Immature natural killer cell (primary cell): ENCODE measurements at places on chromosomes 1 and 21.

GRCh38 chr1:50348449-50349241 lies 74.6 kb downstream of the DMRTA2 start:
- peak; percentile 33 for DNase-seq

DNA sequence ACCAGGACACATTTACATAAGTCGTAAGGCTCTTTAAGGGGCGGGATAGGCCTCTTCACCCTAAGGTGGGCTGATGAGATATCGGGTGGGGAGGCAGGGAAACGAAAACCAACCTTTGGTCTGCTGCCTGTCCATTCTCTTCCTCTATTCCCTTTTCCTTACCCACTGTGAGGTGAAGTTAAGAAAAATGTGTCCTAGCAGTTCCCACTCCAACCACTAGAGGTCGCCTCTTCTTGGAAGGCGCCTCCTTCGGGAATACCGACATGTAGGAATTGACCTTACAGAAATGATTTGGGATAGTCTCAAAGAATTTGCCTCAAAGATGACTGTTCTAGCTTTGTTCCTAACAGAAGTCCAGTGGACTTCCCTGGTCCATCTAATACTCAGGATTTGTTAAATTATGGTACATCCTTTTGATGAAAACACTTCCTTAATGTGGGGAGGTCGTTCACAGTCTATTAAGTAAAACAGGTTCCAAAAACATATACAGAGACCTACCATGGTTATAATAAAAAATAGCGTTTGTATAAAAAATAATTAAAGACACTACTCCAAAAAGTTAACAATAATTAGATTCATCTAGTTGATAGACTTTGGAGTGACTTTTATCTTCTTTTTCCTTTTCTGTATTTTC lies 14.1 kb downstream of the AZIN2 start:
- no peak for DNase-seq

GRCh38 chr21:36155603-36156338 lies 853 bp upstream of the DOP1B start:
- DNase-seq, result no peak

DNA sequence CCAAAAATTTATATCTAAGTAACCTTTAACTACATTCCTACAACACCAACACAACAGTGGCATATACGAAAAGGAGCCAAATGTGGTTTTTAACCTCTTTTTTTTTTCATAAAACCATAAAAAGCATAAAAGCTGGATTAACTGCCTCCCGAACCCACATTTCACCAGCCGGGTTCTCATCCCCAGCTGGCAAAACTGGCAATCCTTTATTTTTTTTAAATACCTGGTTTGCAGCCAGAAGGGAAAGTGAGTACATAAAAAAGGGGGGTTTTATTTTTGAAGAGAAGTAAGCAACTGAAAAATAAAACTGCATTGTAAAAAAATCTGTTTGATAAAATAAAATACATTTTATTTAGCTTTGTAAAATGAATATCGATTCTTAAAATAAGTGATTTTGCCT lies 295.4 kb downstream of the AKT3 start:
- no peak for DNase-seq

DNA sequence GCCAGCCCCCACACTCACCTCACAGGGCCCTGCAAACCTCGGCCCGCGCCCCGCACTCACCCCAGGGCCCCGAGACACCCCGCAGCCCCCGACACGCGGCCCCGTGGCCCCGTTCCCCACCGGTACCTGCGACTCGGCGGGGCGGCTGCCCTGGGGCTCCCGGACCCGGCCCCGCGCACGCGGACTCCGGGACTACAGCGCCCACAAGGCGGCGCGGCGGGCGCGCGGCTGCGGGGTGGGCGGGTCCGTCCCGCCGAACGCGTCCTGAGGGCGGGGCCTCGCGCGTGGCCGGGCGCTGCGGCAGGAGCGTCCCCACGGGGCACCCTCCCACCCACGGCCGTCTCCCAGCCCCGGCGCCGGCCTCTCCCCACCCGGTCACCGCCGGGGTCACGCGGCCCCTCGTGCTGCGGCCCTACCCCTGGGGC lies at the start of gene SLC19A1:
Gene SLC19A1 (minus strand): TSS at position 199 of the 425 bp plus-strand sequence. CDS start 4,481 bp downstream, outside the sequence.
- DNase-seq, result peak; percentile 68

DNA sequence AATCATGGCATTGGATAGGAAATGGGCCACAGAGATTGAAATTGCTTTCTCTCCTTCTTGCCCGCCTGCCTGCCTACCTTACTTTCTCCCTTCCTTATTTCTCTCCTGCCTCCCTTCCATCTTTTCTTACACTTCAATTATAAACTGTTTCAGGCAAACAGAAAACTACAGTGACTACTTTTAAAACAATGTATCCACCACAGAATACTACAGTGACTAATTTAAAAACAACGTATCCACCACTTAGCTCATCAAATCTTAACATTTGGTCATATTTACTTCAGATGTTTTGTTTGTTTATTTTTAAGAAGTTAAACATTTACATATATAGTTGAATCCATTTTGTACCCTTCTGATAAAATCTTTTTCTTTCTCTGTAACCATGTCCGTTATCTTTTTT lies 54.4 kb downstream of the SNRPE start:
- no peak for DNase-seq

- DNase-seq, result no peak
These were observed 20.3 kb downstream of the STK40 start for GRCh38 chr1:36365381-36365780.

- no peak for DNase-seq
These were observed 146.5 kb downstream of the SLC45A1 start for GRCh38 chr1:8464377-8464776.

- DNase-seq, result no peak
These were observed 122.6 kb downstream of the PLD5 start for GRCh38 chr1:242401937-242402336.

- DNase-seq, result peak; percentile 55
These were observed 660 bp downstream of the GCLM start for GRCh38 chr1:93908394-93909145.

DNA sequence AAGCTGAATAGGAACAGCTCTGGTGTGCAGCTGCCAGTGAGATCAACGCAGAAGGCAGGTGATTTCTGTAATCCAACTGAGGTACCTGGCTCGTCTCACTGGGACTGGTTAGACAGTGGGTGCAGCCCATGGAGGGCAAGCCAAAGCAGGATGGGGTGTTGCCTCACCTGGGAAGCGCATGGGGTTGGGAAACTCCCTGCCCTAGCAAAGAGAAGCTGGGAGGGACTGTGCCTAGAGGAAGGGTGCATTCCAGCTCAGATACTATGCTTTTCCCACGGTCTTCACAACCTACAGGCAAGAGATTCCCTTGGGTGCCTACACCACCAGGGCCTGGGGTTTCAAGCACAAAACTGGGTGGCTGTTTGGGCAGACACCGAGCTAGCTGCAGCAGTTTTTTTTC lies 183.2 kb downstream of the DNM3 start:
- no peak for DNase-seq

DNA sequence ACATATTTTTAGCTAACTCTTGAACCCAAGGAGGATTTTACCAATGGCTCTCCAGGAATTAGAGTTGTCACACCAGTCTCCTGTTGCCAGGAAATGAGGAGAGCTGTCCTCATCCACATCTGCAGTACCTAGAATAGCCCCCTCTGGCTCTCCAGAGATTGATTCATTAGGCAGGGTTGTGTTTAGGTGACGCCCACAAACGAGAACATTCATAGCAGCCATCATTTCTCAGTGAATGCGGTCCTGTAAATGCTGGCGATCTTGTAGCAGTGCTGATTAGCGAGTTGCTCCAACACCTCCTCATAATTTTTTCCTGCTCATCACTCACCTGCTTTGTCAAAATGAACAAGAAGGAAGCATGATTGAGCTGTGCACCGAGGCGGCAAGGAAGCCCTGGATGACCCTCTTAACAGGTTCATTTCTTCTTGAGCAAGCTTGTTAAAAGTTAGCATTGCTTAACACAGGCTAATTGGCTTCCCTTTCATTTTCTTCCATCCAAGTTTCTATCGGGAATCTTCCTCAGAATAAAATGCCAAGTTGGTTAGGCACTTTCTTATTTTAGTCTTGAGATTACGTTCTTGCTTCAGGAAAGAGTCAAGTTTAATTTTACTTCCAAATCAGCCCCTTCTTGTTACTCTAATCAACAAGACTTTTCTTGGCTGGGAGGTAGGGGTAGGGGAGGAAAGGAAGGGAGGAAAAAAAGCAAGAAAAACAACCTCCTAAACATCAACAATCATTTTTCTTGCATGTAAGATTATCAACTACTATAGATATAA lies 16.5 kb upstream of the KLHDC8A start:
- DNase-seq, result no peak

DNA sequence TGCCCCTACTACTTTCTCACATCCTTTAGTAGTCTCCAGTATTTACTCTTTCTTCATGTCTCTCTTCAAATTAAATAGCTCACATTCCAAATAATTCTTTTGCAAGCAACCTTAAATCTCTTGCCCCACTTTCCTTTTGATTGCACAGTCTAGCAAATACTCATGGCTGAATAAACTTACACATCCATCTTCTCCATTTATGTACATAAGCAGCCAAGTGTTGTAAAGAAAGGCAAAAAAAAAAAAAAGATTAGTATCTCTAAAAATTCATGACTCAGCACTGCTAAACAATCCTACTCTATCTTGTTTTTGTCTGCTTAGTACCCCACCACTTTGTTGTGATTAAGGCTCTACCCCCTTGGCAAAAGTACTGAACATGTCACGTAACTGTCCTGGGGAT lies 42.6 kb downstream of the F13B start:
- no peak for DNase-seq

- no peak for DNase-seq
These were observed 240.4 kb downstream of the NFIA start for GRCh38 chr1:61322769-61323168.

DNA sequence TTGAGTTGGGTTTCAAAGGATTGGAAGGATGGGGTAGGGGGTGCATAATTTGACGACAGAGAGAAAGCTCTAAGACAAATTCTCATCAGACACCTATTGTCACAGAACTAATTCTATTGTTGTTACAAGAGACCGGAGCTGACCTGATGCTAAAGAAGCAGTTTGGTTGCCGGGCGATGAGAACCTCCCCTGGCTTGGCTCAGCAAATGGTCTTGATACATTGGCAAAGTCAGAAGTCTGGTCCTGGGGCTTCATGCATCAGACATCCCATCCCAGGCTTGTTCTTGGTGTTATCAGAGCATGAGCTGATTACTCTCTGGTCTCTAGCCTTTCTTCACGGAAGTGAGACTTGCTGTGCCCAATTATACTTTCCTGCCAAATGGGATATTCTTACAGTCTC lies 15.4 kb downstream of the TRIM67 start:
- DNase-seq, result no peak

GRCh38 chr1:5254131-5254725 lies 599.8 kb downstream of the AJAP1 start:
- DNase-seq, result no peak
